Stimulated activated CD8-positive, alpha-beta memory T cell treated with anti-CD3 and anti-CD28 coated beads, Interleukin-4, amount 100 ng/mL, for 4 hours (primary cell): ENCODE measurements at places on chromosomes 1 and 21.

DNA sequence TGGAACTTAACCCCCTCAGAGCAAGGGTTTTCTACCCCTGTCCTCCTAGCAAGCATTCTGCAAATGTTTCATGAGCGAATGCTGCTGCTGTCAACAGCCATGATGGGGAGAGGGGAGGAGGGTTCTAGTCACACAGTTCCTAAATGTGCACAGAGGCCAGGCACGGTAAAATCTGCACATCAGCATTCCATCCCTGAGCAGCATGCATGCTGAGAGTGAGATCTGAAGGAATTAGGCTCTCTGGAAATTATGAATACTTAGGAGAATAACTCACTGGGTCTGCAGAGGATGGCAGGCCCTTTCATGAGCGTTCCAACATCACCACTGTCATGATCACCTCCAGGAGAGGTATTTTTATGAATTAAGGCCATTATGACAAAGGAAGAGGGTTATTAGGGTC lies 2.1 kb downstream of the VTCN1 start:
- DNase-seq = no peak

DNA sequence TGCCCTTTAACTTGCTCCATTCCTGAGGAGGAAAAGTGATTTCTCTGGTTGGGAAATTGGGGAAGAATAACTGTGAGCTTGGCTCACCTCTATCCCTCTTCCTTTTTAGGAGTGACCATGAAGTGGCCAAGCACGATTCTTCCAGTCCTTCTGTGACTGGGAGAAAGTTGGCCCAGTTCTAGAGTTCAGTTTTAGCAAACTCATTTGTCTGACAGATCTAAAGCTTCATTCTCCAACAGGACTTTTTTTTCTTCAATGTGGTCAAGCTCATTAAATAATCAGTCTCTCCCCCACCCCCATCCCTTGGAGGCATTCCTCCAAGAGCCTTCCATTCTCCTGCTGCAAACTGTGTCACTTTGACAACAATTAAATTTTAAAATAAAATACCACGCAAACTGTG lies 6.4 kb upstream of the AGL start:
- DNase-seq = no peak

DNA sequence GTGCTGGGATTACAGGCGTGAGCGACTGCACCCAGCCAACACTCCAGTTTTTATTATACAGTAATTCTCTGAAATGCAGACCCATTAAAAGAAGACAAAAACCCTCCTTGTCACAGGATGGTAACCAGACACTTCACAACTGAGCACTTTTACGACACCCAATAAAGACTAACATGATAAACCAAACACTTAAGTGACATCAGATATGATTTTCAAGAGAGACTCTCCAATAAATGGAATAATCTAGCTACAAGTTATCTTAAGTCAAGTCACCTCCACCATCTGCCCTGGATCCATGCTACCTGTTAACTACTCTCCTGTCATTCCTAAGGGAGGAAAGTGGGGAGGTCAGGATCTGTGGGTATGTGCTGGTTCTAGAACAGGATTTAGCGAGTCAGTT lies 5.6 kb downstream of the GNG12 start:
- no peak for DNase-seq

DNA sequence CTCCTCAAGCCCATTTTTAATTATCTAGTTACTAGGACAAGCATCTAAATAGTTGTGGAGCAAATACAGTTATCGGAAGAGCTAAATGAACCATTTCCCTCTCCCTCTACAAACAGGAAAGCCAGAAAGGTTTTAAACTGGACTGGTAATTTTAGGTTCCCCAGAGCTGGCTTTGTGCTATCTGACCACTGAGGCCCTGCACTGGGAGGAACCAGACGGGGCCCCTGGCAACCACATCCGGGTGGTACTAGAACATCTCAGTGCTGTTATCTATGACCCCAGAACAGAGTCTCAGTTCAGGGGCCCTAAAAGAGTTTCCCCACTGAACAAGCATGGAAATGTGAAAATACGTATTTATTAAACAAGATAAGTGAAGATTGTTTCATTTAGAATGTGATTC lies 7.7 kb upstream of the RSPH1 start:
- no peak for DNase-seq

- DNase-seq = no peak
These were observed 55.8 kb upstream of the ATP2B4 start for GRCh38 chr1:203570805-203571204.

GRCh38 chr1:242784807-242785206 lies 260.3 kb upstream of the PLD5 start:
- no peak for DNase-seq

GRCh38 chr1:222334026-222334680 lies 213.8 kb downstream of the HHIPL2 start:
- DNase-seq = no peak

GRCh38 chr1:164320790-164321731 lies 237.9 kb upstream of the PBX1 start:
- DNase-seq = no peak

DNA sequence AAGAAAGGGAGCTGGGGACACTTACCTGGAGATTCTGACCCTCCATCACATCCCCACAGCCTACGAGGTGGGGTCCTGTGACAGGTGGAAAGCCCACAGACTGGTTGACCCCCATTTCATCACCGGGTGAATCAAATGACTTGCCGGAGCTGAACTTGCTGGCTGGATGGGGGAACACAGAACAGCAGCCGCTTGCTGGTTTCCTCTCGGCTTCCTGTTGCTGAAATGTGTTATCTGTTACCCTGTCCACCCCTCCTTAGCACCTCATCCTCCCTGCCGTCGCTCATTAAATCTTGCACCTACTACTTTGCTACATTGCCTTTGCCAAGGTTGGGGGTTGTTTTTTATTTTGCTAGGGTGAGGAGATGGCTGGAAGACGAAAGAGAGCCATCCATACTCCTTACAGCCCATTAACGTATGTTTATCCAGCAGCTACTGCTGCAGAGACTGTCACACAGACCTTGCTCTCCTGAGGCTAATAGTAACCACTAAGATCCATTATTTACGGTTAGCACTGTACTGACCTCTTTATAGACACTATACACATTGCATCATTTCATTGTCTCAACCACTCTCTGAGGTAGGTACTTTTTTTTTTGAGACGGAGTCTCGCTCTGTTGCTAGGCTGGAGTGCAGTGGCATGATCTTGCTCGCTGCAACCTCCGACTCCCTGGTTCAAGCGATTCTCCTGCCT lies 7.0 kb downstream of the PAFAH2 start:
- peak; percentile 18 for DNase-seq

DNA sequence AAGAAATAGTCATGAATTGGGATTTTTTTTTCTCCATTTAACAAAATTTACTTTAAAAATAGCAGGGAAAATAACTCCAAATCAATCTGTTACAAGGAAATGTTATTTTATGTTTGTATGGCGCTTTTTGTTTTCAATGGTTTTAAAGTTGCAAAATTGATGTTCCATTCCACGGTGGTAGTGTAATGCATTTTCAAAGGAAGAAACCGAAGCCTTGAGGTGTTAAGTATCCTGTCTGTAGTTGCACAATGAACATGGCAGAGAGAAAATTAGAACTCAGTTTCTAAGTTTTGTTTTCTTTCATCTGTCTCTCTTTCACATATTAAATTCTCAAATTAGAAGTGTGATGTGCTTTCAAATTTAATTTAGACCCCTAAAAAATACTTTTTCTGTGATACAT lies 841.8 kb downstream of the USP25 start:
- DNase-seq = no peak

GRCh38 chr1:10901891-10902805 lies 105.7 kb upstream of the CASZ1 start:
- DNase-seq = no peak

GRCh38 chr1:113674591-113674990 lies 84.7 kb downstream of the PHTF1 start:
- no peak for DNase-seq

GRCh38 chr1:10941891-10942541 lies 70.4 kb upstream of the TARDBP start:
- no peak for DNase-seq

DNA sequence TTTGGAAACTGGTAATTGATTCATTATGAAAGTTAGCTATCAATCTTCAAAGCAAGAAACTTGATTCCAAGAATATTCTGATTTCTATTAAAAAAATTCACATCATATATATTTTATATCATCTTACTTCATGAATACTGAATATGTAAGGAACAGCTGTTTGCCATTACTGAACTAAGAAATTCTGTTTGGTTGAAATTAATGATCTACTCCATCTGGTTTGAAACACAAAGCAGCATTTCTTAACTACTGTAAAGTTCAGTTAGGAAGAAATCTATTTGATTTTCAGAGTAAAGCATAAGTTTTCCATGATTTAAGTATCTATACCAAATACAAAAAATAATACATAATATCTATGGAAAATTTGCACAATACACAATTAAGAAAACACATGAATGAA lies 66.0 kb upstream of the SCYL3 start:
- DNase-seq = no peak

- DNase-seq = no peak
These were observed 112.5 kb upstream of the GFI1 start for GRCh38 chr1:92599184-92599583.

- DNase-seq = no peak
These were observed 32.2 kb upstream of the FOXO6 start for GRCh38 chr1:41328780-41329640.

- DNase-seq = no peak
These were observed 244.7 kb downstream of the MRPL39 start for GRCh38 chr21:25362375-25363267.

- DNase-seq = no peak
These were observed 42.3 kb upstream of the NFASC start for GRCh38 chr1:204828352-204828850.

GRCh38 chr1:210681158-210681557 lies 352.5 kb downstream of the HHAT start:
- DNase-seq = no peak

DNA sequence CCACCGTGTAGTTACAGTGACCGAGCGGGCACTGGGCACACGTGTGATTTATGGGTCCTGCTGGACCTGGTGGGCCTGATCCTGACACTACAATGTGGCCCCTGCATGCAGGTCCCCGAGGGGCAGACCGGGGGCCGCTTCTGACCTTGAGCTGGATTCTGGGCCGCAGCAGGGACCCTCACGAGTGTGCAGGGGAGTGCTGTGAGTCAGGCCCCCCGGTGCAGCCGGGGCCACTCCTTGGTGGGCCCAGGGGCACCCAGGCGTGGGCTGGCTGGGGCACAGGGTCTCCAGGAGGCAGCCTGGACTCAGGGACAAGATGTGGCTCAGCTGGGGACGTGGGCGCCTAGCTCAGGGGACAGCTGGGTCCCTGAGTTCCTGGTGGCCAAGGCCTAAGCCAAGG lies 77.5 kb upstream of the TTC34 start:
- DNase-seq = no peak

GRCh38 chr1:75632350-75632949 lies 21.5 kb upstream of the SLC44A5 start:
- no peak for DNase-seq

DNA sequence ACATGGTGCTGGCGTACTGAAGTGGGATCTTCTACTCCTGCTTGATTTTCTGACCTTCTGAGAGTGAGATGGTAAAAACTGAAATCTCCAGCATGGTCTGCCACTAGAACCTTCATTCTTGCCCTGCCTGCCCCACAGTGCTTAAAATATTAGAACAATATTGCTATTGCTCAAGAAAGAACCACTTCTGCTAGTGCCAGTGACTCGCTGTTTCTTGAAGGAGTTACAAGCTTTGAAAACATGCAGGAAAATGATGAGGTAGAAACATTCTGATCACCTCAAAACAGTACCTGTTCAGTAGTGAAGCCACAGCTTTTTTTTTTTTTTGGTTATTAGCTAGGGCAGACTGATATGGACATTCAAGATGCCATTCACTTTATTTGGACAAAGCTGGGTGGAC lies 95.3 kb downstream of the BACH1 start:
- no peak for DNase-seq

GRCh38 chr1:154239491-154239890 lies 18.7 kb downstream of the UBAP2L start:
- no peak for DNase-seq
